ENCODE measurements at places on chromosomes 5 and 9.

GRCh38 chr9:129458155-129458661 lies 162.7 kb downstream of the C9orf50 start:
- H3K4me3 ChIP-seq, result no peak overlapping the region
- no peaks in the 10 kb centered on the region for H3K27me3 ChIP-seq
- DNase-seq, result no peak
- no peaks in the 10 kb centered on the region for H3K36me3 ChIP-seq
- H3K27ac ChIP-seq, result no peak overlapping the region
- H3K4me1 ChIP-seq, result peaks cover 34% of the 10 kb centered on the region

DNA sequence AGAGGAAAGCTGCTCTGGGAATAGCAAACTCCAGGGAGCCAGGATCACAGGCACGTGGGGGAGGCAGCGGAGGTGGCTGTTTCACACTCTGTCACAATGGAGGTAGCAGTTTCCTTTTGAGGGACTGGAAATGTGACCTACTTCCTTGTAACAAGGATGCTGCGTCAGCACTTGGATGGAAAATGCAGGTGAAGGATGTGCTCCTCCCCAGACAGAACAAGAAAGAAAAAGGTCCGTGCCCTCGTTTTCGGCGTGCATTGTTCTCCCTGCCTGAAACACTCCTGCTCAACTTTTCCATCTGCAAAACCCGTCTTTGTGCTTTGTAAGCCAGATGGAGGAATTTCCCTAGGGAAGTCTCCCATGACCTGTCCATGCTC lies 55.1 kb upstream of the SH3PXD2B start:
- H3K4me3 ChIP-seq, result no peak overlapping the region
- H3K36me3 ChIP-seq, result no peaks in the 10 kb centered on the region
- no peaks in the 10 kb centered on the region for H3K4me1 ChIP-seq
- H3K27me3 ChIP-seq, result peaks cover 22% of the 10 kb centered on the region
- peak; percentile 41 for DNase-seq
- no peak overlapping the region for H3K27ac ChIP-seq

GRCh38 chr5:113203916-113204315 lies 227.3 kb downstream of the DCP2 start:
- no peak for DNase-seq
- H3K36me3 ChIP-seq, result no peaks in the 10 kb centered on the region
- H3K27ac ChIP-seq, result no peak overlapping the region
- H3K4me3 ChIP-seq, result no peak overlapping the region

DNA sequence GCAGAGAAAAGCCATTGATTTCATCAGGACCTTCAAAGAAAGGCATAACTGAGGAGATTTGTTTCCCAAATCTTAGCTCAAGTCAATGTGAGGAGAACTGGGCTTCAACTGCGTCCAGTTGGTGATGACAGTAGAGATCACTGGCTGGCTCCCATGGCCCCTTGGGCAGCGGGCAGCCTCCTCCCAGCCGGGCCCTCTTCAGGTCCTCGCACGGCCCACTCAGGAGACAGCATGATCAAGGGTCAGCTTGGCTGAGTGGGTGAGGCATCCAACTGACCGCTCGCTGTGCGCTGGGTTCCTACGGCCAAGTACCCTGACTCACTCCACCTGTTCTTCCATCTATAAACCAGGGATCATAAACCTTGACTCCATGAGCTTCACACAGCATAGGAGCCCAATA lies 274.0 kb downstream of the NSG2 start:
- H3K4me1 ChIP-seq, result peaks cover 2% of the 10 kb centered on the region
- no peak overlapping the region for H3K27ac ChIP-seq
- H3K4me3 ChIP-seq, result no peak overlapping the region
- 0 out of 2 replicates have a peak, but pooled peaks cover 7% of the 10 kb centered on the region for H3K27me3 ChIP-seq
- no peak for DNase-seq

- H3K27ac ChIP-seq, result no peak overlapping the region
- no peaks in the 10 kb centered on the region for H3K4me1 ChIP-seq
- no peaks in the 10 kb centered on the region for H3K27me3 ChIP-seq
- H3K36me3 ChIP-seq, result no peaks in the 10 kb centered on the region
- no peak for DNase-seq
- no peak overlapping the region for H3K4me3 ChIP-seq
Observed at GRCh38 chr5:156421798-156422197, 94.8 kb downstream of the SGCD start.

Measured in SJSA1 (cell line).